ENCODE measurements at places on chromosomes 11 and 22. TPM values are rescaled to one million over a fixed set of nuclear protein-coding genes. Genes with fewer than 3 reads are reported as not detected.
A peak's percentile ranks its signal among the peaks of the same experiment; 100 is the strongest.

DNA sequence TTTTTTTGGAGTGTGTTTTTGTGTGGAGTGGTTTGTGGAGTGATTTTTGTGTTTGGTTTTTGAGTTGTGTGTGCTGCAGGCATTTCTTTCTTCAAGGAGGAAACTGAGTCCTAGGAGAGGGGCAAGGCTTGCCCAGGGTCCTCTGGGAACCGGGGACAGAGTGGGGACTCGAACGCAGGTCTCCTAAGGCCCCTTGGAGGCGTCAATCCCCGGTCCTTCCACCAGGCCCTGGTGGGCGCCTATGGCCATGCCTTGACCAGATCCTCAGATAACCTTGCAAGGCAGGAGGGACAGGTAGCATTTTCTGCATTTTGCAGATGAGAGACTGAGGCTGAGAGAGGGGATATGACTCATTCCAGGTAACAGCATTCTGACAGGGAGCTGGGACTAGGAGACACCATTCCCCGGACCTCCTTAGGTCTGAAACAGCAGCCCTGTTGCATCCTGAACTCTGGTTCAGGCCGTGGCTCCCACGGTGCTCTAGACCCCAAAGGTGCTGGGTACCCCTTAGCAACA is 39.1 kb downstream of the MYO7A start:
- no peaks in the 10 kb centered on the region for H3K36me3 ChIP-seq
- H3K4me1 ChIP-seq: no peaks in the 10 kb centered on the region
- no peak for DNase-seq
- H3K27ac ChIP-seq: no peak overlapping the region

The ZBTB16 gene
- 4.6 TPM for total RNA-seq

The TEAD1 gene
- 0.65 TPM for total RNA-seq

The MAPK8IP2 gene
- total RNA-seq: 0.14 TPM

GRCh38 chr22:48943567-48944432 is 883.9 kb downstream of the BRD1 start:
- H3K36me3 ChIP-seq: no peaks in the 10 kb centered on the region
- peak; percentile 27 for DNase-seq
- H3K27me3 ChIP-seq: peaks cover 4% of the 10 kb centered on the region
- no peaks in the 10 kb centered on the region for H3K4me1 ChIP-seq
- H3K4me3 ChIP-seq: no peak overlapping the region

GRCh38 chr22:22424956-22425355 is 83.6 kb downstream of the ZNF280B start:
- H3K27ac ChIP-seq: no peak overlapping the region
- no peak overlapping the region for H3K4me3 ChIP-seq
- no peaks in the 10 kb centered on the region for H3K4me1 ChIP-seq

The ZNF214 gene
- not detected for total RNA-seq

DNA sequence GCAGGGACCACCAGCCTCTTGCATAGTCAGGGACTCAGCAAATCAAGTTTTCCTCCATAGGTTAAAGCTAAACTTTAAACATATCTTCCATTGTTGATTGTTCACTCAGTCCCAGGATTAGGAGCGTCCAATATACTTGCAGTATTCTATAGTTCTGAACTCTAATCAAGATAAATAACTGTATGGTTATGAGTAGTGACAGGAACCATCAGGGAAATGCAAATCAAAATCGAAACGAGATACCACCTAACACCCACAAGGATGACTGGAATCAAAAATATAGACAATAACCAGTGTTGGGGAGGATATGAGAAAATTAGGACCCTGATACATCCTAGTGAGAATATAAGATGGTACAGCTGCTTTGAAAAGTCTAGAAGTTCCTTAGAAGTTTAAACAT is 190.0 kb downstream of the ETS1 start:
- H3K27me3 ChIP-seq: no peaks in the 10 kb centered on the region
- H3K4me1 ChIP-seq: peaks cover 36% of the 10 kb centered on the region
- DNase-seq: no peak
- no peak overlapping the region for H3K4me3 ChIP-seq
- no peaks in the 10 kb centered on the region for H3K36me3 ChIP-seq

The TMPRSS5 gene
- 0.32 TPM for total RNA-seq

- H3K36me3 ChIP-seq: peaks cover 10% of the 10 kb centered on the region
- peak overlapping the region; percentile 10 for H3K27ac ChIP-seq
- H3K27me3 ChIP-seq: no peaks in the 10 kb centered on the region
- no peaks in the 10 kb centered on the region for H3K4me1 ChIP-seq
Measured at GRCh38 chr22:23263651-23264555, 83.6 kb downstream of the BCR start.

DNA sequence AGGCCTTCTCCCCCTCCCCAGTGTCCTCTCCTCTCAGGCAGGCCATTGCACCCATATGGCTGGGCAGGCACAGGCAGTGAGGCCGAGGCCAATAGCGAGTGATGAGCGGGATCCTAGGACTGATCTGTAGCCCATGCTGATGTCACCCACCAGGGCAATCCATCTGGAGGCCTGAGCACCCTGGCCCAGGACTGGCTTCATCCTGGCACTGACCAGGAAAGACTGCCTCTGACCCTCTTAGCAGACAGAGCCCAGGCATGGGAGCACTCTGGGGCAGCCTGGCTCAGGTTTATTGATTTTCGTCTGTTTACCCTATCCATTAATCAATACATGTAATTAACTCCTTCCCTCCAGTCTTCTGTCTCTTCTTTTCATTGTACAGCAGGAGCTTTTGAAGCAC is 5.1 kb upstream of the TIRAP start:
- no peak overlapping the region for H3K27ac ChIP-seq
- H3K4me3 ChIP-seq: no peak overlapping the region
- no peak for DNase-seq
- H3K36me3 ChIP-seq: peaks cover 42% of the 10 kb centered on the region
- no peaks in the 10 kb centered on the region for H3K27me3 ChIP-seq
- peaks cover 24% of the 10 kb centered on the region for H3K4me1 ChIP-seq

The EI24 gene
- 36.6 TPM for total RNA-seq

The PGA3 gene
- total RNA-seq: not detected

GRCh38 chr22:49365191-49365837 is 462.4 kb downstream of the BRD1 start:
- H3K4me1 ChIP-seq: no peaks in the 10 kb centered on the region
- no peak overlapping the region for H3K4me3 ChIP-seq
- no peaks in the 10 kb centered on the region for H3K36me3 ChIP-seq
- H3K27ac ChIP-seq: no peak overlapping the region
- no peak for DNase-seq

The FEN1 gene
- 108 TPM for total RNA-seq

GRCh38 chr11:28343304-28344233 is 235.4 kb downstream of the METTL15 start:
- peaks cover 6% of the 10 kb centered on the region for H3K36me3 ChIP-seq
- no peak overlapping the region for H3K4me3 ChIP-seq
- no peak for DNase-seq

GRCh38 chr11:113828191-113828590 is 47.2 kb downstream of the USP28 start:
- H3K36me3 ChIP-seq: peaks cover 27% of the 10 kb centered on the region
- no peaks in the 10 kb centered on the region for H3K27me3 ChIP-seq
- DNase-seq: no peak
- no peak overlapping the region for H3K27ac ChIP-seq

The PVALB gene
- total RNA-seq: not detected

- DNase-seq: no peak
- H3K4me1 ChIP-seq: peaks cover 72% of the 10 kb centered on the region
- H3K27ac ChIP-seq: no peak overlapping the region
Measured at GRCh38 chr22:39923696-39924095, 22.8 kb downstream of the GRAP2 start.

GRCh38 chr11:83836065-83836464 is 549.9 kb upstream of the CCDC90B start:
- no peak overlapping the region for H3K4me3 ChIP-seq
- no peaks in the 10 kb centered on the region for H3K36me3 ChIP-seq
- no peak overlapping the region for H3K27ac ChIP-seq
- peaks cover 10% of the 10 kb centered on the region for H3K27me3 ChIP-seq

GRCh38 chr22:40659166-40659565 is 20.1 kb upstream of the MCHR1 start:
- H3K27me3 ChIP-seq: no peaks in the 10 kb centered on the region
- H3K36me3 ChIP-seq: no peaks in the 10 kb centered on the region
- no peaks in the 10 kb centered on the region for H3K4me1 ChIP-seq
- no peak for DNase-seq
- H3K27ac ChIP-seq: no peak overlapping the region
- H3K4me3 ChIP-seq: no peak overlapping the region

- H3K36me3 ChIP-seq: no peaks in the 10 kb centered on the region
- H3K4me1 ChIP-seq: no peaks in the 10 kb centered on the region
- no peak for DNase-seq
- peaks cover 29% of the 10 kb centered on the region for H3K27me3 ChIP-seq
- H3K4me3 ChIP-seq: no peak overlapping the region
- no peak overlapping the region for H3K27ac ChIP-seq
Measured at GRCh38 chr22:43890901-43891331, 897 bp downstream of the PNPLA5 start.

DNA sequence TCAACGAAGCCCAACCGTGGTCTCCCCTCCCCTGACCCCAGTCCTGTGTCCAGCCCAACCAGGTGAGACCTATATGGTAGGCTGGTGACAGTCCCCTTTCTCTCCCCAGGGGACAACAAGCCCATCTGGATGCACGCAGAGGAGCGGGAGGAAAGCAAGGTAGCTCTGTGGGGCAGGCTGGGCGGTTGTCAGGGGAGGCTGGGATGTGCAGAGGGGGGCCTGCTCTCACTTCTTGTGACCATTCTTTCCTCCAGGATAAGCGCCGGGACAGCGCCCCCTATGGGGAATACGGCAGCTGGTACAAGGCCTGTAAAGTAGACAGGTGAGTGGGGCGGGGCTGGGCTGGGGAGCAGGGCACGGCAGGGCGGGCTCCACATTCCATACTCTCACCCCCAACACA is 3.5 kb upstream of the RAB1B start:
- peaks cover 35% of the 10 kb centered on the region for H3K36me3 ChIP-seq
- H3K27ac ChIP-seq: no peak overlapping the region
- H3K4me1 ChIP-seq: peaks cover 21% of the 10 kb centered on the region

Data from activated CD4-positive, alpha-beta T cell treated with anti-CD3 and anti-CD28 coated beads for 36 hours (primary cell).